ENCODE measurements at places on chromosomes 4 and X.

GRCh38 chrX:130108647-130109428, 1.5 kb downstream of the ELF4 start:
- DNase-seq, result no peak

DNA sequence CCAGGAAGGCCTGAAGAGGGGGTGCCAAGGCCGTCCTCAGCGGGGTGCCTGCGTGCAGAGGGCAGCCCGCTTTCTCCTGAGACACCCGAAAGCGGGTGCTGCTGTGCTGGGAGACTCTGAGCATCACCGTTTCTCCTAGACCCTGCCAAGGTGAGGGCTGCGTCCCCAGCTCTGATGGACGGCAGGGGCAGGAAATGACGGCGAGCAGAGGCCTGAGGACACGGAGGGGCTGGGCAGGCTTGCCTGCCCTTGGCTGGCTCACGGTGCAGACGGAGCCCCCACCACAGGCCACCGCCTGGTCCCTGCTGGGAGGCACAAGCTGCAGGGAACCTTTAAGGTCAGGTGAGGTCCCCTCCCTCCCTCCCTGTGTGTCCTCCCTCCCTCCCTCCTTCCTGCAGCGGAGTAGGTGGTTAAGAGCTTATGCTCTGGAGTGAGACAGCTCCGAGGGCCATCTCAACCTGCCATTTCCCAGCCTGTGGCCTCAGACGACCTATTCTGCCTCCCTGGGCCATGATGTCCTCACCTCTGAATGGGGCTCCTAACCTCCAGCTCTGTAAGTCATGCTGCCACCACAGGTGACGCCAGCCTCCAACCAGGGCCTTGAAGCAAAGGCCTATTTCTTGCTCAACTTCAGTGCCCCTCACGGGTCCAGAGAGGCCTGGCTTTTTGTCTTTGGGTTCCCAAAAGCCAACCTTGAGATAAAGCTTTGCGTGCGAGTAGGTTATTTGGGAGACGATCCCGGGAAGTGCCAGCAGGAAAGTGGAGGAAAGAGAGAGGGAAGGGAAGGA, 54.2 kb upstream of the GRPEL1 start:
- no peak for DNase-seq

DNA sequence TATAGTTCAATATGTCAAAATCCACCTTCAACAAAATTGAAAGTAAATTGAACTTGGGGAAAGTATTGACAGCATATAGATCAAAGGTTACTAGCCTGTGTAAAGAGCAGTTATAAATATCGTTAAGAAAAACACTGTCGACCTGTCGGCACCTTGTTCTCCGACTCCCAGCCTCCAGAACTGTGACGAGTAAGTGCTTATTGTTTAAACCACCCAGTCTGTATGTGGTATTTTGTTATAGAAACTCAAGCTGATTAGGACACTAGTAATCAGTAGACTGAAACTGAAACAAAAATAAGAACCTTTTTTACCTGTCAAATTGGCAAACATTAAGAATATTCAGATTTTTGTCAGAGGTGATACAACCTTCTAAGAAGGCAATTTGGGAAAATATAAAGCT, 17.0 kb downstream of the HTT start:
- no peak for DNase-seq

DNA sequence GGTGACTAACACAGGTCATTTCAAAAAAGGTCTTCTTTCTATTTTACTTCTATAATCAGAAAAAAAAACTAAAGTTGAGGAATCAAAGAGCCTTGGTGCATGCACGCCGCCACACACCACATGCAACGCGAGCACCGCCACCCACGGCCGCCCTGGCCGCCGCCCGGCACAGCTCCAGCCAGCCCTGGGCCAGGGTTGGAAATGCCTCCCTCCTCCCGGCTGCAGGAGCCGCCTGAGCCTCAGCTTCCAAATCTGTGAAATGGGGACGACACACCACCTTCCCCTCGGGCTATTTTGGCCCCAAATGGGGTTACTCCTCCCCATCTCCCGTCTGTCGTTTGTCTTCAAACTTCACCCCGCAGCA, 39.7 kb upstream of the MAN2B2 start:
- no peak for DNase-seq

DNA sequence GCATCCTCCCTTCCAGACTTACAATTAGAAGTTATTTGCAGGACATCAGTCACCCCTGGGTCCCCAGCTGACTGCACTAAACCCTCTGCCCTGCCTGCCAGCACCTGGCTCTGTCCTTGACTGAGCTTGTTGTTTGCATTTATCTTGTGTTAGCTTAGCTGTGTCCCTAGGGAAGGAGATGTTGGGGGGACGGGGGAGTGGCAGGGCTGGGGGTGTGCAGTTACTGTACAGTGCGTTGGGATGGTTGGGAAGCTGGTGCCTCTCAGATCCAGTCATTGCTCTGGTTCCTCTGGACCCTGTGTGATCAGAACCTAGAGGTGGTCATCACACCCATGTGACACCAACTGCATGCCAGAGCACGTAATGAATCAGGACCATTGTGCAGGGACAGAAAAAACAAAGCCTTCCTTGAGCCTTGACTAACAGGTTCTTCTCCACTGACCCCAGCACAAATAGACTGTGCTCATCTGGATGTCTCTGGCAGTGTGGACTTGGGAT, 32.7 kb upstream of the PROM1 start:
- DNase-seq, result no peak

GRCh38 chrX:22313766-22314165, 41.1 kb downstream of the CBLL2 start:
- no peak for DNase-seq

DNA sequence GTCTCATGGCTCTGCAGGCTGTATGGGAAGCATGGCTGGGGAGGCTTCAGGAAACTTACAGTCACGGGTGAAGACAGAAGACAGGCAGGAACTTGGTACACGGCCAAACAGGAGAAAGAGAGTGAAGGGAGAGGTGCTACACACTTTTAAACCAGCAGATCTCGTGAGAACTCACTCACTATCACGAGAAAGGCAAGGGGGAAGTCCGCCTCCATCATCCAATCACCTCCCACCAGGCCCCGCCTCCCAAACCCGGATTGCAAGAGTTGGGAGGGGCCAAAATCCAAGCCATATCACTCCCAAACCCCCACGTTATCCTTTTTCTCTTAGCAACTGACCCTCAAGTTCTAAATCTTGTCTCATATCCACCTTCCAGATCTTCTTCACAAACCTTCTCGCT, 1710.5 kb upstream of the TENM3 start:
- DNase-seq, result no peak

DNA sequence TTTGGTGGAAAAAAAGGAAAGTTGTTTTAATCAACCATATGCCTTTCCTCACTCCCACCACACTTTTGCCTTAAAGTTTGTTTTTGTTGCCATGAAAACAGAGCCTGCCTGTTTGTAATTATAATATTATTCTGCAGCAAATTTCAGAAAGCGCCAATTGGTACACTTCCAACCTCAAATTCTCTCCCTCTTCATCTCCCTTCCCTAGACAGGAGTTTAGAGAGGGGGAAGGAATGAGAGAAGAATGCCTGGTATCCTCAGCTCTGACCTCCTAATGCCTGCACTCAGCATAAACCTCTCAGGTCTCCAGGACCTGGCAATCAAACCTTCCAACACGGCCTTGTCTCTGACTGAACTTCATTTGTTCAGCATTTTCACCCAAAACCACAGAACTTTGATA, 138.4 kb upstream of the HCCS start:
- DNase-seq, result no peak

GRCh38 chr4:56681158-56681852, at the start of gene HOPX:
TSS of gene HOPX (minus strand) at chr4:56681296. CDS start at chr4:56657816, 23,480 bp downstream.
- peak; percentile 89 for DNase-seq

DNA sequence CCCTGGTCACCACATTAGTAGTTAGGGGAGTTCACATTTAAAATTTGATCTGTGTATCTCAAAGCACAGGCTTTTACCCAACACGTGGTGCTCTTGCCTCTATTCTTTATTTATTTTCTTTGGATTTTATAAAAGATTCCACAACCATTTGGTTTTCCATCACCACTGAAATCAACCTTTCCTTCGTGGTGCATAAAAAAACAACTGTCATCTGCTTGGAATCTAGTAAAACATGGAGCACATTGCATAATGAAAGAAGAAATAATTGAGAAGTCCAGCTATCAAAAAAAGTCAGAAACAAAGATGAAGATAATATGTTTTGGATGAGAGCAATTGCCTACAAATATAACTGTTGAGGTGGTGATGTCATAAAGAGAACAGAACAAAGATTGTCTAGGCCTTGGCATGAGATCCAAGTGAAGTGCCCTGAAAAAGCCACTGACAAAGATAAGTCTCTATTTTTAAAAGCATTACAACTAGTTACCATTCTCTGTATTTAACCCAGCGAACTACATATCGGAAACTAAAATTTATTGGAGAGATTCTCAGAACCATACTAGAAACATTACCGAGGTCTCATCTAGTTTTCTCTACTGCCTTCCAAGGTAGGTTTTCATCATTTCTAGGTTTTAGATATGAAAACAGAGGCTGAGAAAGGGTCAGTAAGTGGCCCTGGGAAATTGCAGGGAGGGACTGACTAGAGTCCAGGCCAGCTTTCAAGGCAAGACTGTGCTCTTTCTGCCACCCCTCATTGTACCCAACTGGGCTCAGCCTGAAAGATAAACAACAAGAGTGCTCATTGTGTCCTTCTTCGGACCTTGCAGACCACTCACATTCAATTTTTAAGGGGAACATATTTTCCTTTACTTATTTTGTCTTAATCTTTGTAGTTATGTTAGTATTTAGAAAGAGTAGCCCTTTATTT, 127.3 kb downstream of the MAD2L1 start:
- DNase-seq, result no peak

- DNase-seq, result no peak
These were observed 95.5 kb upstream of the PPP2R3B start for GRCh38 chrX:482192-482701.

- DNase-seq, result no peak
These were observed 174.2 kb downstream of the GC start for GRCh38 chr4:71609651-71610050.

GRCh38 chrX:38500866-38501265, 60.5 kb upstream of the TSPAN7 start:
- no peak for DNase-seq

GRCh38 chrX:102976286-102976685, 39.2 kb downstream of the RAB40AL start:
- DNase-seq, result no peak

- no peak for DNase-seq
These were observed 17.6 kb downstream of the TKTL1 start for GRCh38 chrX:154313147-154313546.

GRCh38 chrX:111955901-111956300, 79.9 kb downstream of the TRPC5OS start:
- no peak for DNase-seq

- DNase-seq, result no peak
These were observed 821 bp downstream of the PLK4 start for GRCh38 chr4:127881563-127881864.

GRCh38 chr4:61374447-61374891, 174.3 kb downstream of the ADGRL3 start:
- DNase-seq, result no peak

GRCh38 chr4:101527188-101527587, 179.9 kb upstream of the PPP3CA start:
- DNase-seq, result no peak

- DNase-seq, result no peak
These were observed 11.5 kb downstream of the PRDM8 start for GRCh38 chr4:80208610-80209339.

- no peak for DNase-seq
These were observed 372.3 kb upstream of the F9 start for GRCh38 chrX:139158256-139158655.

- DNase-seq, result no peak
These were observed 75.7 kb downstream of the CPEB2 start for GRCh38 chr4:15077969-15078368.

- DNase-seq, result no peak
These were observed 120.6 kb upstream of the NUDT6 start for GRCh38 chr4:123043013-123043412.

DNA sequence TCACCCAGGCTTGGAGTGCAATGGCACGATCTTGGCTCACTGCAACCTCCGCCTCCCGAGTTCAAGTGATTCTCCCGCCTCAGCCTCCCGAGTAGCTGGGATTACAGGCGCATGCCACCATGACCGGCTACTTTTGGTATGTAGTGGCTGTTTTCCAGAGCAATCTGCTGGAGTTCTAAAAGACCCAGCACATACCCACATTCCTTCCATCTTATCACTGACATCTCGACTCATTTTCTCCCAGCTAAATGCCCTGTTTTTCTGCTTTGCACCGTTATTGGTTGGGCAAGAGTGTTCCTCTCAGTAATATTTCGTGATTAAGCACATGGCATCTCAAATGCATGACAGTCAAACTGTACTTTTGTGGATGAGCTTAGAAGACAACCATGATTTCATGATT, 53.7 kb downstream of the PRKX start:
- DNase-seq, result no peak

GRCh38 chr4:175530655-175531054, 281.4 kb downstream of the GPM6A start:
- no peak for DNase-seq

DNA sequence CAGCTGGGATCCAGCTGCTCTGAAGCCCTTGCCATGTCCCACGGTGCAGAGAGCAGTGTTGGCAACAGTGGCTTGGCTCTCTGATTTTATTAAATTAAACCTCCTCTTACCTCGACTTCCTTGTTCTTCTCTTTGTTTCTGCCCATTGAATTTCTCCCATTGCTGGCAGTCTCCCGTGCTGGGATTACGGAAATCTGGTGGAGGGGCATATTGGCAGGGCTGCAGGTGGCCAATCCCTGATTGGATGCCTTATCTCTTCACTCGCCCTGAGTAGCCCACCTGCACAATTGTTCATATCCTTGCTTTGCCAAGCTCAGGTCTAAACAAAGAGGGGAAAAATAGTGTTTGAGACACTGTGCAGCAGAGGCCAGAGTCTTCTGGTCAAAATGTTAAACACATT, 493.9 kb downstream of the TMA16 start:
- DNase-seq, result no peak

GRCh38 chr4:24858550-24858949, 54.3 kb downstream of the CCDC149 start:
- DNase-seq, result no peak

DNA sequence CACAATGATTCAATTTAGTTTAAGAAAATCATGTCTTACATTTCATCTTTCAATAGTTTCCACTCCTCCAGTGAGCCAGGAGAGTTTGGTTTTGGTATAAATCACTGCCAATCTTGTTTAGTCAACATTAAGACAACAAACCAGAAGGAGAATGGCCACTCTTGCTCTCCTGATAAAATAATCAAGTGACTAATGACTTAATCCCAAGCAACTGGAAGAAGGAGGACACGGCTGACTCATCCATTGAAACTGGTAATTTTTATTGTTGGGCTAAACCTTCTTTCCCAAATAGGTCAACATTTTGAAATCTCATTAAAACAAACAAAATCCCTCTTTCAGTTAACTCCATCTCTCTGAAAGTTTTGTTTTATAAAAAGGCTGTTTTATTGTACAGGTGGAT, 230.2 kb downstream of the CLCN4 start:
- no peak for DNase-seq

- DNase-seq, result no peak
These were observed 3.5 kb downstream of the PKD2 start for GRCh38 chr4:88010966-88011365.

DNA sequence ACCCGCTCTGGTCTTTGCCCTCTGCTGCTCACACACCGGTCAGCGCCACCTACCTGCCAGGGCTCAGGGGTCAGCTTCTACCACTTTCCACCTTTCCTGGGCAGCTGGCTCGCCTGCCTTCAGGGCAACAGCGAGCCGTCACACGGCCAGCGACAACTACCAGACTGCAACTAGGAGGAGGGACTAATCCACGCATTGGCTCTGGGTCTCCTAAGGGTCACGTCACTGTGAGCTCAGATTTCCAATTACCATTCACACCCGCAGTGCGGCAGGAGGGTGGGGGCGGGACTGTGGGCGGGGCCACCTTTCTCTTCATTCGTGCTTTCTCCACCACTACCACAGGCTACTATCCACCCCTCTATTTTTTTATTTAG, at the start of gene BEX5:
Gene BEX5 (minus strand): TSS at position 172 of the 374 bp plus-strand sequence. CDS start 1,712 bp downstream, outside the sequence.
- peak; percentile 54 for DNase-seq
